CD4-positive, alpha-beta T cell treated with Interleukin-6 for 4 hours (primary cell): ENCODE measurements at places on chromosomes 6 and 20.

GRCh38 chr6:152094992-152095592 is 287.6 kb downstream of the ESR1 start:
- DNase-seq, result no peak

DNA sequence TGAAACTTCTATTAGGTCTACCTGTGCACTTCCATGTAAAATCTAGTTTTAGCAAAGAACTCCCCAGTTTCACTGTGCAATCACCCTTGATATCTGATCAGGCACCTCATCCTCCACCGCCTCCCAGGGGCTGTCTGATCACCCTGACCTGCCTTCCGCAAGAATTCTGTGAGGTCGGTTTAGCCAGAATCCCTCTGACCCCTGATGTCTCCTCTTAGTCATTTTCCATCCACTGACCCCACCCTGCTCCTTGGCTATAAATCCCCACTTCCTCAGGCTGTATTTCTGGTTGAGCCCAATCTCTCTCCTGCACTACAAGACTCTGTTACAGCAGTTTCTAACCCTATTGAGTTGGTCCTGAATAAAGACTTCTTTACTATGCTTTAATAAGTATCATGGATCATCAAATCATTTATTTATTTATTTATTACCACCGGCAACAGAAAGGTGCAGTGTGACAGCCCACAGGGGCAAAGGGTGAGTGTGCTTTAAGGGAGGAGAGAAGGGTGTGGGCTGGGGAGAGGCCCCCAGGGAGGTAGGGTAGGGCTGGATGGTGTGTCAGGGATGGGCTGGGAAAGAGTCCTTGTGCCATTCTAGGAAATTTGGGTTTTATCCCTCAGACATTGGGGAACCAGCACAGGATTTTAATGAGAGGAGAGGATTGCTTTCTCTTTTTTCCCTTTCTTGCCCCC is 11.2 kb upstream of the SERPINB6 start:
- no peak for DNase-seq

GRCh38 chr6:54992789-54993188 is 146.2 kb downstream of the FAM83B start:
- no peak for DNase-seq

DNA sequence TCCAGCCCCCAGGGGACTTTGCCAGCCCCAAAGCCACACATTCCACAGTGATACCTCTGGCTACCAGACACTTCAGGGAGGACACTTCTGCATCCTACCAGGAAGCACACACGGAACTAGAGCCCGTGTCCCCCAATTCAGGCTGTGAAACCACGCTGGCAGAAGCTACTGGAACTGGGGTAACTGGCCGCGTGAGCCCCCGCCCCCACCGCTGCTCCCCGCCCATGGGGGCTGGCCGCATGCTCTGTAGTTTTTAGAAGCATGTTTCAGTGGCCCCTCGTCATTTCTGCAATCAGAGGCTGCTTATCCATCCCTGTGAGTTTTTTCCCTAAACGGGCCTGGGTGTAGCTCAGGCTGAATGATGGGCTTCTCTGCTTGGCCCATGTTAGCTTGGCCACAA is 28.7 kb upstream of the AAR2 start:
- DNase-seq, result no peak

- DNase-seq, result no peak
These were observed 34.6 kb upstream of the ADGRF1 start for GRCh38 chr6:47076422-47077344.

DNA sequence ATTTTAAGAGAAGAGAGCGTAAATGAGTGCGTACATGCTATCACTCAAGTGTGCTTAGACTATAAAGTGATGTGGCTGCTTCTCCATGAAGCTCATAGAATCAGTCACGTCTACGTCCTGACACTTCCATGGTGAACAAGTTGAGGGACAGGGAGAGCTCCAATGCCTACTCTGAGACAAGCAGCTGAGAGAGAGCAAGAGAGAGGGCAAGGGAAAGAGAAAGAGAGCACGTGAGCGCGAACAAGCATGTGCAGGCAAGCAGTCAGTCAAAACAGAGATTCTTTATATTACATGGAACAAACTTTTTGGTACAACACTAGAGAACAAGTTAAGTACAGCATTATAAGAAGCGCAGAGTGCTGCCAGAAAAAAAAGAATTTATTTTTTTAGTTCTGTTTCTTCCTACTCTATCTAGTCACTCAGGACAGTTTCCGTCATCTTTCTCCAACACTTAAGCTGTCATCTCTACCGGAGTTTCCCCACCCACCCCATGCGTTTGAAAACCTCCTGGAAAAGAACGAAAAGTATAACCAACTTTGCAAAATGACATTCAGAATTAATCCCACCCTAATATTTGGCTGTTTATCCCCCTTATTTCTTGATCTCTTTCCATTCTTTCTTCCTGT is 61.8 kb downstream of the EPB41L2 start:
- DNase-seq, result no peak

DNA sequence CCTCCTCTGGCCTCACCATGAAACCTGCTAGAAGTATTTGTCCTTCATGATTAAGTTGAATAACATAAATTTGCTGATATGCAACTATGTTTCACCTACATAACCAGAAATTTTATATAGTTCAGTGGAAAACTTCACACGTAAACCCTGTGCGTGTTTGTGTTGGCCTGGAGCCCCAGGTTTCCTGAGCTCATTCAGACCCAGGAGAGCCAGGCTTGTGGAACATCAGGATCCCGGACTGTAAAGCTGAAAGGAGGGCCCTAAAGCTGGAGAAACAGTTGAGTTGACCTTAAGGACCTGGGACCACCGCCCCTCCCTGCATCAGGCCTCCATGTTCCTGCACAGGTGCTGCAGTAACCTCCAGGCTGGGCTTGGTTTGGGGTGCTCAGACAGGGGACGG is 3.1 kb upstream of the SPATS1 start:
- no peak for DNase-seq
